NCI-H1092 treated with DMSO at 0.1 percent for 48 hours (cell line): ENCODE measurements at places on chromosomes 7 and 10.

GRCh38 chr7:2838873-2839578 lies 5.1 kb downstream of the GNA12 start:
- no peak for DNase-seq

DNA sequence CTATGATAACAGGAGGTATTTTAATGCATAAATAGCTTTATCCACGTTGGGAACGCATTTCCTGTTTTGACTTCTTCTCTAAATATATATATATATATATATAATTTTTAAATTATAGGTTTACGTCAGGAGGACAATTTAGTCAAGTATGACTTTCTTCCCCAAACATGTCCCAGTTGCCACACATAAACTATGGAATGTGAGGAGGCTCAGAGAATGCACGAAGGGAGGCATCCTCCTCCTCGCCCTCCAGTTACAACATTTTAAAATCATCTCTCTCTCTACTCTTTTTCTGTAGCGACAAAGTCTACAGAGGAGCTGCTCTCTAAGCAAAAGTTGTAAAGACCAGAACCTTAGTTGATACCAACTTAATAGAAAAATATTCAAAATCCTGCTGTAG lies 106.9 kb upstream of the LYZL1 start:
- DNase-seq: no peak

- no peak for DNase-seq
Observed at GRCh38 chr10:114393482-114393881, 10.8 kb downstream of the AFAP1L2 start.

DNA sequence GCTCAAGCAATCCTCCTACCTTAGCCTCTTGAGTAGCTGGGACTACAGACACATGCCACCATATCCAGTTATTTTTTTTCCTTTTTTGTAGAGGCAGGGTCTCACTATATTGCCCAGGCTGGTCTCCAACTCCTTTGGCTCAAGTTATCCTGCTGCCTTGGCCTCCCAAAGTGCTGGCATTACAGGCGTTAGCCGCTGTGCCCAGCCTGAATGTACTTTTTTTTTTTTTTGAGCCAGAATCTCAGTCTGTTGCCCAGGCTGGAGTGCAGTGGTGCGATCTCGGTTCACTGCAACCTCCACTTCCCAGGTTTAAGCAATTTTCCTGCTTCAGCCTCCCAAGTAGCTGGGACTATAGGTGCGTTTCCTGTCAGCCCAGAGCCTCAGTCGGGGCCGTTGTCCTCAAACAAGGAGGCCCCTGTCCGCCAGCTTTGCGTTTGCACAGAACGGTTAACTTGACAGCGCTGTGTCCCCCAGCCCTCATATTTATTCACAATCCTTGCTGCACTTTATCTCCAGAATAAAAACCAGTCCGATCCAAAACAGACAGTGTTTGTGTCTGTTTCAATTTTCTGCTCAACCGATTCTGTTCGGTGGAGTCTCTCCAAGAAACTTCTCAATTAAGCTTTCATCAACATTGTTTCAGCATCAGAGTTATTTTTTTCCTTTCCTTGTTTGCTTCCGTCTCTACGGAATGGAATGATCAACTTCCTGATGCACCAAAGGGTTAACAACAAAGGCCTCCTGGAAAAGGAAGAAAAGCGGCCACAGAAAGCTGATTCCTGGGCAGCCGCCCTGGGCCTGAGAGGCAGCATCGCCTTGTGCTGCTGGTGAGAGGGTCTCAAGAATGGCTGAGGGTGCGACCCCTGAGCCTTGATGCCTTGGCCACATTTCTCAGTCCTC lies 64.5 kb downstream of the PDIA4 start:
- DNase-seq: no peak

DNA sequence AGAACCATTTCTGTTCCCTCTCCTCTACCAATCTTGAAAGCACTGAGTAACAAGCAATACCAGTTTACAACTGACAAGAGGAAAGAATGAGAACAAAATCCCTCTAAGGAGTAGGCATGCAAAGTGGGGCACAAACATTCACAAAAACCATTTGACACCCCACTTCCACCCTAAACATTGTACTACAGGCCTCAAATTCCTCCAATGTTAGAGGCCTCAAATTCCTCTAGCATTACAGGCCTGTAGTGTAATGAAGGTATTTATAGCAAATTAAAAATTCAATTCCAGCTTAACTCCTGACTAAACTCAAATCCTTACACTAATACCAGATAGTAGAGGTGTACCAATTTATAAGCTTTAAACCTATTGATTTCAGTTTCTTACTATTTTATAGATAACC lies 85.4 kb downstream of the SIRT1 start:
- no peak for DNase-seq

GRCh38 chr10:102802920-102803534 lies 34.2 kb downstream of the CYP17A1 start:
- DNase-seq: no peak

DNA sequence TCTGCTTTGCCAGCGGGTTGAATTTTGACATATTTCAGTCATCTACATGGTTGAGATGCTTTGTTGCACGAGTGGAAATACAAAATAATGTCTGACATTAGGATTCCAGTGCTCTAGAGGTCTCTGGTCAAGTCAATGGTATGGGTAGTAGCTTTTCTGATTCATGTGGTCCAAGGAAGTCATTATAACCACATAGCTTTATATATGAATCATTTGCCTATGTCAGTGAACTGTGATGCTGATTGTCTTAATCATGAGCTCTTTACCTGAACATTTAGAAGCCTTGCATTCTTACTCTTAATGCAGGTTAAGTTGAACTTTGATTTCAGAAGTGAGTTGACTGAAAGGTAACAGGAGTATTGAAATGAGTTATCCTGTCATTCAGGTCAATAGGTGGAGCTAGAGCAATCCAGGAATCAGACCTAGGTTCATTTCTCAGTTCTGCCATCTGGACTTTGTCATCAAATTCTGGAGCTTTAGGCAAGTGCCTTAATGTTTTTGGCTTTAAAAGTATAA lies 3.3 kb downstream of the MAPK8 start:
- DNase-seq: no peak

DNA sequence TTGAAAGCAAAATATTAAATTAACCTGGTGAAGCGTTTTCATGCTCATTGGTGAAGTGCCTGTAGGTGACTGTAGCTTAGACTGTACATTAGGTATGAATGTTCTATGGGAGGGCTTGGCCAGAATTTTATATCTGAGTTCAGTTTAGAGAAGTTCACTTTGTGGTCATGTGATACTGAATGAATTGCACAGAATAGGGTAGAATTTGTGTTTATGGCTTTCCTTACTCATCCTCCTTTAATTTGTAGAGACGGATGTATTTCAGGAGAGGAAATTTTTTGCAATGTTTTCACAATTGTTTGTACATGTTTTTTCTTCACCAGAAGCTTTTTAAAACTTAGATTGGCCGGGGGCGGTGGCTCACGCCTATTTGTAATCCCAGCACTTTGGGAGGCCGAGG lies 32.3 kb downstream of the REEP3 start:
- no peak for DNase-seq

DNA sequence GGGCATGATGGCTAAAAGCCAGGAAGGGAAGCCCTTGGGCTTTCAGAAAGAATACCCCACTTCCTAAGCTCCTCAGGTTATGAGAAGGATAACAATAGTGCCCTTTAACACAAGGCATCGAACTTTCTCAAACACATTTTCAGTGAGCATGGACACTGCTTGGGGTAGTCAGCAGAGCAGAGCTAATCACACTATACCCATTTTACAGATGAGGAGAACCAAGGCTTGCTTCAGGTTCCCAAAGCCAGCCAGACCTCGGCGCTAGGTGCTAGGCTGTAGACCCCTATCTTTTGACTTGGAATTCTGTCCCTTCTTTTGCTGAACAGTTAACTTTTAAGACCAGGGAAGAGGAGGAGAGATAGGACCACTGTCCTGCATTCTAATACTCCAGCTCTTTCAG lies 1.8 kb downstream of the NEURL1 start:
- no peak for DNase-seq
